EH (cell line): ENCODE measurements at places on chromosomes 6 and 20.
A peak's percentile ranks its signal among the peaks of the same experiment; 100 is the strongest.

- no peak for DNase-seq
These were observed 22.0 kb downstream of the ACSS1 start for GRCh38 chr20:25035921-25036320.

DNA sequence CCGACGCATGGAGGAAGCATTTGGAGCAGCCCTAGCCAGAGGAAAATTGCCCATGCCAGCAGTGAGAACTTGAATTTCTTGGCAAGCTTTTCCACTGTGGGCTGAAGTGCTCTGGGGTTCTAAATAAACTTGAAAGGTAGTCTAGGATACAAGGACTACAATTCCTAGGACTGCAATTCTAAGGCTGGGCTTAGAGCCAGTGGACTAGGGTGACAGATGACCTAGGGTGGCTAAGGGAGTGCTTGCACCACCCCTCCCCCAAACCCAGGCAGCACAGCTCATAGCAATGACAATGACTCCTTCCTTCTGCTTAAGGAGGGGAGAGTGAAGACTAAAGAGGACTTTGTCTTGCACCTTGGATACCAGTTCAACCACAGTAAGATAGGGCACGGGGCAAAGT lies 122.3 kb downstream of the THBS2 start:
- DNase-seq: peak; percentile 51

- DNase-seq: peak; percentile 98
These were observed 23.3 kb upstream of the UST start for GRCh38 chr6:148723484-148723883.

- peak; percentile 48 for DNase-seq
These were observed 35.2 kb upstream of the SASH1 start for GRCh38 chr6:148307405-148307804.

GRCh38 chr20:25282034-25282781 lies 34.3 kb downstream of the PYGB start:
- DNase-seq: no peak

DNA sequence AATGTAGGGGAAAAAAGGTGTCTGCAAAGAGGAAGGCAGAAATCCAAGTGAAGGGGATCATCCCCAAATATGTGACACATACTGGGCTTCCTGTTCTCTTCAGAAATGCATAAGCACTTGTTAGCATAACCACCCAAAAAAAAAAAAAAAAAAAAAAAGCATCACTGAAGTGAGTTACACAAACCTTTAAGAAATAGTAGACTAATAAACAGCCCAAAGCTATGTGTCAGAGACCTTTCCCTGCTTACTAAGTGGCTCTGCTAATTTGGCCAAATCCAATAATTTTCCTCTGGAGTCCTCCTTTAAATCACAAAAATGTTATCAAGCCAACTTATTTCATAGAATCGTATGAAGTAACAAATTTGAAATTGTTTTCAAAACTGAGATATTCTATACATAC lies 7.5 kb upstream of the DST start:
- peak; percentile 19 for DNase-seq

DNA sequence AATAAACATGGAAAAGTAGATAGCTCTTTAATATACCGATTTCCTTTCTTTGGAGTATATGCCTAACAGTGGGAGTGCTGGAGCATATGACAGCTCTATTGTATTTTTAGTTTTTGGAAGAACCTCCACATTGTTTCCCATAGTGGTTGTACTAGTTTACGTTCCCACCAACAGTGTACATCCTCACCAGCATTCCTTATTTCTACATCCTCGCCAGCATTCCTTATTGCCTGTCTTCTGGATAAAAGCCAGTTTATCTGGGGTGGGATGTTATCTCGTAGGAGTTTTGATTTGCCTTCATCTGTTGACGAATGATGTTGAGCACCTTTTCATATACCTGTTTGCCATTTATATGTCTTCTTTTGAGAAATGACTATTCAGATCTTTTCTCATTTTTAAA lies 2.6 kb downstream of the MICA start:
- peak; percentile 51 for DNase-seq

GRCh38 chr6:25727028-25727427 lies 27.5 kb upstream of the SLC17A4 start:
- no peak for DNase-seq

DNA sequence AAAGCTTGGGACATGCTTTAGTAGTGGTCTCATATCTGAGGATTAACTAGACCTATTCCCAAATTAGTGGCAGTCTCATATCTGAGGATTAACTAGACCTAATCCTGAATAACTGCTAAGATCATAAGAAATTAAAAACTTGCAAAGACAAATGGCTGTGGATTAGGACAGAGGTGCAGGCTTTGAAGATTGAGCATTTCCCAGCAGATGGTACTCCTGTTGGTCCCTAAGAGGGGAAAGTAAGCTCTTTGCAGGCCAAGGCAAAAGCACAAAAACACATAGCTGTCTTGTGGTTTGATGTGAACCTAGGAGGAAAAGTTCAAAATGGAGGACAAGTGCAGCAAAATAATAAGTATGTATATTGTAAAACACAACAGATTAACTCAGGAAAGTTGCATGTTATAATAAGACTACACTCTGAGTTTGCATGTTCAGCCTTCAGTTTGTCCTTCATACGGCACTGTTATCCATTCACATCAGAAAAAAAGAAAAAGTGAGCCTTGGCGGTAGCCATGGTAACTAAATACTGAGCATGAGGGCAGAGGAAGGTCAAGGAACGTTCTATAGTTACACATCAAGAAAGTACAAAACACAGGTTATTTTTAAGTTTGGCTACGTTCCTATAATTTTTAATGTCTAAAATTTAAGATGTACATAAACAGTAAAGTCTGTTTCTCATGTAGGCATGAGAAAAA lies 62.8 kb downstream of the FILIP1 start:
- no peak for DNase-seq

GRCh38 chr20:33554914-33555420 lies 65.1 kb downstream of the CBFA2T2 start:
- DNase-seq: peak; percentile 93

DNA sequence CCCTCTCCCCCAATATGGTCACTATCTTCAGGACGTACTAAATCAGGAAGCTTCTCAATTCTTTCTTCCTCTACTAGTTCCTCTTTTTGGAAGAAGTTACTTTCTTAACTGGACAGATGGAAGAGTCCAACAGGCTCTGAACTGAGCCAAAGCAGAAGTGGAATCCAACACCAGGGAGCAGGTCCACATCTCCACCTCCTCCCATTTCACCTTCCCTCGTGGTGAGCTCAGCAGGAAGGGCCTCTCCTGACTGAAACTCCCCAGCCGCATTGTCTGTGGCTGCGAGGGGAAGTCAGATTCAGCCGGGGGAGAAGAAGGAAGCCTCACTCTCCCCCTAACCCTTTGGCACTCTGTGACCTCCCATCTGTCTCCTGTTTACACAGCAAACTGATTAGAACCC lies 63.8 kb upstream of the UST start:
- no peak for DNase-seq

- peak; percentile 13 for DNase-seq
These were observed 98.0 kb upstream of the FAM8A1 start for GRCh38 chr6:17501982-17502704.

DNA sequence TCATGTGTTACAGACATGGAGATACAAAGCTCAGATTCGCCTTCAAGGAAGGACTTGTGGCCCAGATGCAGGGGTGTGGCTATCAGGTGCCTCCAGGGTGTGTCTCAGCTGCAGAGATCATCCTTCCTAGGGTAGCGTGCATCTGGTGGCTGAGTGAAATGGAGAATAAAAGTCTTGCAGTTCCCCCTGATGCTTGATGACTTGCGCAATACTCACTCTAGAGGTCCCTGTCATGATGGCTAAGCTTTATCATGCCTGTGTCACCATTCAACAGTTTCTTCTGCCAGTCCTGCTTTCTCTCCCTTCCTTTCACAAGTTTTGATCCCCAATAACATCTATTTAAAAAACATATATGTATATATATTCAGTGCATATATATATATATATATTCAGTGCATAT lies 228.1 kb downstream of the PAX1 start:
- DNase-seq: no peak

GRCh38 chr6:155030148-155030720 lies 35.1 kb downstream of the TIAM2 start:
- peak; percentile 22 for DNase-seq

DNA sequence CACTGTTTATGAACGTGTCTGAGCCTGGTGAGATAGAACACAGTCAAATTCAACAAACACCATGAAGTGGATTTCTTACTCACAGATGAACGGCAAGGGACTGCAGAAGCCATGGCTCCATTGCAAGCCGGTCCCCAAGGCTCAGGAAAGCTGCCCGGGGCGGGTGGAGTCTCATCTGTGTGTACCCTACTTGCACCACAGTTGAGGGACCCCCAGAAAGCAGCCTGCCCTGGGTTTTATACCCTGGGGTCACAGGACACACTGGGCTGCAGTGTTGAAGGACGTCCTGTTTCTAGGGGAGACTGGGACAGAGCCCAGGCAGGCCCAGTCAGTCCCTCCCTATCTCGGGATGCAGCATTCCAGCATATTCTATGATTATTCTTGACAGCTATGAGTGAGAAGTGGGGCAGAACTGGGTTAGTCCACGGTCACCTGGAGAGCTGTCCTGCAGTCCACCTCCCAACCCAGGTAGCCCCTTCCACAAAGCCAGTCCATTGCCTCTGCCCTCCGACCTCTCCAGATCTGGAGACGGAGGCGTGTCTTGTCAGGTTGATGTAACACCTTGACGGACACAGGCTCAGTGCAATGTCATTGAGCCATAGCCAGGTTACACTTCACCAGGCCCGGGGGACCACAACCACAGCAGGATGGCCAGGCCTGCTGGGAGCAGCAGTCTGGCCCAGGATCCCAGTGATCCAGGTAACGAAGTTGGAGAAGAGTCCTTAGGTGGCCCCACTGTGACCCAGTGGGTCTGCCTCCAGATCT lies 35.5 kb downstream of the WRNIP1 start:
- DNase-seq: no peak

- DNase-seq: peak; percentile 31
These were observed 56.4 kb upstream of the RPS6KA2 start for GRCh38 chr6:166683477-166683876.

DNA sequence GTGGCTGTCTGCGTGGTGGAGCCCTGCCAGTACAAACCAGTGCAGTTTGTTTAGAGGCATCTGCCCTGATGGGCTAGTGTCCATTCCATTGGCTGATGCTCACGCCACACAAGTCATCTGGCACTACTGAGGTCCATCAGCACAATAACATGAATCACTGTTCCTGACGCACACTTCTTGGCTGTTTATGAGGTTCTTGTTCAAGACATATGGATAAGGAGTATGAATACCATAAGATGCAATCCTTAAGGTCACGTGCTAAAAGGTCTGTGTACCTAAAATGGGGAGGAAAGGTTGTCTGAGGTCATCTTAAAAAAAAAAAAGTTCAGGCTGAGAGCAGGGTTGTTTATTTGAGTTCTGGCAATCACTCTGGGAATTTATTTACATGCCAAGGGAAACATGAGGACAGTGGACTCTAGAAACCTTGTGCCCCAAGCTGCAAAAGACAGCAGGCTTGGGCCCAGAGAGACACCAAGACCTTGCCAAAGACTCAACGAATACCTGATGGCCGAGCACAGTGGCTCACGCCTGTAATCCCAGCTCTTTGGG lies 54.1 kb upstream of the SHLD1 start:
- DNase-seq: peak; percentile 79

DNA sequence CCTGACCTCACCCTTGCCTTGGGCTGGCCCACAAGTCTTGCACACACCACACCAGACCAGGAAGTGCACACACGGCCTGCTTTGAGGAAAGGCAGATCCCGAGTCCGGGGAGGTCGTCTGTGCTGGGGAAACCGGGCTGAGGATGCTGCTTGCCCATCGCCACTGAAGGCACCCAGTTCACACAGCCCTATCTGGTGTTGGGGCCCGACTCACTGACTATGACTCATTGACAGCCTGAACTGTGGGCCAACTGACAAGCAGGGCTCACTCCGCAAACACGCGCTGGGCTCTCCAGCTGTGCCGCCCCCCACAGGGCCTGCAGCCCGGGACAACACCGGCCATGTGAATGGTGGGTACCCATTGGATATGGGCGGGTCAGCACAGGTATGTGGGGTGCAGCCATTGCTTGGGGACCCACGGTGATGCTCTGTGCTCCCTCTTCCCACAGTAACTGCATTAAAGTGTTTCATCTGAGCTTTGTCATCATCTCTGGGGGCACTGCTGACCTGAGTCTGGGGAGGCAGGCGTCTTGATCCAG lies 1.6 kb downstream of the SAMD10 start:
- DNase-seq: peak; percentile 83

- peak; percentile 95 for DNase-seq
These were observed 29.0 kb upstream of the GTSF1L start for GRCh38 chr20:43755851-43756250.

GRCh38 chr6:43869079-43869710 lies 99.2 kb downstream of the VEGFA start:
- no peak for DNase-seq

GRCh38 chr6:85810558-85810957 lies 167.9 kb upstream of the SYNCRIP start:
- DNase-seq: no peak

- no peak for DNase-seq
These were observed 243.6 kb downstream of the KHDRBS2 start for GRCh38 chr6:62042429-62042828.

DNA sequence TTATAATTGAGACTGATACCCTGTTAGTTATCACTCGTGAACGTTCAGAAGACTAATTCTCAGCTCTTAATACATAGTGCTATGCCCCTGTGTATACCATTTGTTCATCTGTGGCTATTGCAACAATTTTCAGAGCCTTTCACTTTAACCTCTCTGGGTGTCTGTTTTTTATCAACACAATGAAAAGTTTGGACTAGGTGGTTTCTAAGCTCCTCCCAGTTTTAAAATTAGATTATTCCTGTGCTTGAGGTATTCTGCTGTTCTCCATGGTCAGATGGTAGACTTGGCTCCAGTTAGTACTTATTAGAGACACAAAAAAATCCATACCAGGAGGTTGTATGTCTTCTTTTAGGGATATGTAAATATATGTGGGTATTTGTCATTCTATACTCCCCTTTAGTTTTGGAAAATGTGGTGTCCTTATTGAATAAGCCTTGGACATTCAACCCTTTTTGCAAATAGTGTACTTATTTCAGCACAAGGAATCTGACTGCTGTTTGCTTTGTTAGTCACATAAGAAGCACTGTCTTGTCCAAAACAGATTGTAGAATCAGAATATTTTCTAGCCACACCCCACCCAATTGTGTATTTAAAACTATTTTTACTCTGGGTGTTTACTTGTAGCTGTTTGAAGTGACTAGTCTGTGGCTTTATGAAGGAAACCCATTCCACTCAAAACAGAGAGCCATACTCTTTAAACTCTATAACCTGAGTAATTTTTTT lies 2.0 kb upstream of the COL10A1 start:
- DNase-seq: peak; percentile 48

- peak; percentile 35 for DNase-seq
These were observed 68.8 kb downstream of the TMEM170B start for GRCh38 chr6:11606332-11606731.

- peak; percentile 35 for DNase-seq
These were observed 37.2 kb downstream of the DAAM2 start for GRCh38 chr6:39829331-39829730.

GRCh38 chr6:72386324-72386723 lies 235.5 kb upstream of the KCNQ5 start:
- no peak for DNase-seq

GRCh38 chr6:97068211-97068610 lies 143.7 kb downstream of the KLHL32 start:
- DNase-seq: peak; percentile 45
